ENCODE measurements at places on chromosomes 2 and 18. TPM values are rescaled to one million over a fixed set of nuclear protein-coding genes. Genes with fewer than 3 reads are reported as not detected.

SCN7A gene
- not detected for total RNA-seq

COLEC11 gene
- 0.47 TPM for total RNA-seq

- peak overlapping the region; percentile 66 for H3K4me3 ChIP-seq
- H3K27me3 ChIP-seq: peaks cover 2% of the 10 kb centered on the region
- no peaks in the 10 kb centered on the region for H3K36me3 ChIP-seq
- peak overlapping the region; percentile 53 for H3K27ac ChIP-seq
These were observed 38.1 kb upstream of the TGIF1 start for GRCh38 chr18:3411854-3412268.

DNA sequence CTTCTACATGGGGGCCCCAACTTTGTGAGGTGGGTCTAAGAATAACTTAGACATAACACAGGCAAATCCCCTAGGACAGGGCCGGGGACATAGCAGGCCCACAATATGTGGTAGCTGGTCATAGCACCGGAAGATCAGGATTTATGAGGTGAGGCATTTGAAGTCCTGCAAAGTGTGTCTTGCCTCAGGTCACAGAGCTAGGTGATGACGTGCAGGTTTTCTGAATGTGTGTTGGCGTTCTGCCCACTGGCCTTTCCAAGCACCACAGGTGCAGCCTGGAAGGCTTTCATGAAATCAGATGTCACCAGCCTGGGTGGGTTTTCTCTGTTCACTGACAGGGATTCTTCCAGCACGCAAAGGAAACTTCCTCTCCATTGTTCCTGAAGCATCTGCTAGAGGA is 119.1 kb downstream of the LRATD1 start:
- H3K36me3 ChIP-seq: no peaks in the 10 kb centered on the region
- no peaks in the 10 kb centered on the region for H3K27me3 ChIP-seq
- no peak overlapping the region for H3K27ac ChIP-seq
- no peak for DNase-seq
- H3K4me3 ChIP-seq: no peak overlapping the region

GRCh38 chr2:217836901-217837491 is 165.8 kb downstream of the TNS1 start:
- H3K36me3 ChIP-seq: no peaks in the 10 kb centered on the region
- no peak overlapping the region for H3K4me3 ChIP-seq
- no peak overlapping the region for H3K27ac ChIP-seq
- no peaks in the 10 kb centered on the region for H3K27me3 ChIP-seq
- H3K4me1 ChIP-seq: no peaks in the 10 kb centered on the region

DNA sequence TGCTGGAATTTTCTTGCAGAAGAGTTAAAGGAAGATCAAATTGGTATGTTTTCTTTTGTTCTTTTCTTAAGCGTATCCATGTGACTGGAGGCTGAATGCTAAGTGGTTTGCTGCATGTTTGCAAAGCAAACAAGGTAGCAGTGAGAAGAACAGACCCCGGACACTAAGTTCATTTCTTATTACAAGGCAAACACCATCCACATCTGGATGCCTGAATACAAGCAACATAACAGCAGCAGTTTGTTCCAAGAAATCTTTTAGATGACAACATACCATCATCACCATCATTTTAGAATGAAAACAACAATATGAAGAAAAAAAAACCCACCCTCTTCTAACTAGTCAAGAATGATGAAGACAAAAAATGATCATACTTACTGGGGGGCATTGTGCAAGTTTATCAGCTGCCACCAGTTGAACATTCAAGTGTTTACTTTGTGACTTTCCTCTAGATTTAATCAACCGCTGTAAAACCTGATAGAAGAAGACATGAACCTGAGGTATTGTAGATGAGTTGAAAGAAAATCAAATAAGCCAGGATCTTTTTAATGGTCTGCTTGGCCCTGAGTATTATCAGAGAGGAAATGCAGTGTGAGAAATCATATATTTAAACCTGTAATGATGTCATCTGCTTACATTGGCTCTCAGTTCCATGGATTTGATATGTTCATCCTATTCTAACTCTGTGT is 25.0 kb upstream of the ARL5A start:
- peaks cover 3% of the 10 kb centered on the region for H3K4me1 ChIP-seq
- H3K36me3 ChIP-seq: no peaks in the 10 kb centered on the region
- H3K4me3 ChIP-seq: no peak overlapping the region
- no peak overlapping the region for H3K27ac ChIP-seq

DNA sequence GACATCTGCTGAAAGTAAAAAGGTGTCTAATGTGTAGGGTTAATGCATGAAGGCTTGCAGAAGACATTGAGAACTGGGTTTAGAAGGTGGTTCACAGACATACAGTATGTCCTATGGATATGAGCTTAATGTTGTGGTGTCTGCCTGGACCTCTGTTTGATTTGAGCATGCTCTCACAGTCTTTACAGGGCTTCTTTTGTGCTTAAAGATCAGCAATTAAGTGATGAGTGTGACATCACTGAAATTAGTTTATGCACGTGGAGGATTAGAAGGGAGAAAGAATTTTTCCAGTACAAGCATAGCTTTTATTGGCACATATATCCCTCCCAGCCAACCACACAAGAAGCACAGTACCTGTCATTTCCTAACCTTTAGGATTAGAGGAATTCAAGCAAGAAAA is 367.5 kb upstream of the RAB12 start:
- H3K36me3 ChIP-seq: no peaks in the 10 kb centered on the region
- no peaks in the 10 kb centered on the region for H3K4me1 ChIP-seq
- DNase-seq: no peak
- no peaks in the 10 kb centered on the region for H3K27me3 ChIP-seq
- no peak overlapping the region for H3K27ac ChIP-seq

DNA sequence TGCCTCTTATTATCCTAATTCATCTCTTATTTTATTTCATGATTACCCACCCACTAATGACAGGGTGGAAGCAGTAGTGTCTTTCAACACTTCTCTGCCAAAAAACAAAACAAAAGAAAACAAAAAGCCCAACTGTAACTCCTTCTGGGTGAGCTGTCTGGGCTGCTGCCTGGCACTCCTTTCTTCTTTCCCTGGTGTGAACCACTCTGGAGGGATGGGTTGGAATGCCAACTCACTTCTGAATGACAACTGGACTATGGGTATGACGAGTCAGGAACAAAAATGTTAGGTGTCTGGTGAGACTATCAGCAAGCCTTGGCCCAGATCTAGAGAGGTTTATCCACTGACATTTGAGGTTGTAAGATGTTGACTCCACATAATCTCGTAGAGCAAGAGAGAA is 88.3 kb upstream of the ITGB6 start:
- H3K27me3 ChIP-seq: no peaks in the 10 kb centered on the region
- H3K27ac ChIP-seq: no peak overlapping the region
- H3K4me3 ChIP-seq: no peak overlapping the region

DNA sequence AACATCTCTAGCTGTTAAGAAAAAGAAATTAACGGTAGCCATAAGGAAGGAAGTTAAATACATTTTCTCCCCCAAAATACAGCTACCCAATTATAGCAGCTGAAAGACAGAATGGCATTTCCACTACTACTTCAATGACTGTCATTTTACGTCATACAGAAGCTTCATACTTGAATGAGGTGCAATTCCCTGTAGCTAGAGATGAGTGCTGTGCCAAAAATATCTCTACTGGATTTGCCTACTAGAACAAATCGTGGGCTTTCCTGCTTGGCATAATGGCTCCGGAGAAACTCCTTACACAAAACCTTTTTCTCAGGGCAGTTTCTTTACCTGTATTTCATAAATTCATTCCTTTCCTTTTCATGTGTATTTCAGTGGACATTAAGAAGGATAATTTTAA is 36.3 kb upstream of the NRXN1 start:
- no peaks in the 10 kb centered on the region for H3K36me3 ChIP-seq
- H3K27ac ChIP-seq: no peak overlapping the region
- H3K4me1 ChIP-seq: no peaks in the 10 kb centered on the region

DNA sequence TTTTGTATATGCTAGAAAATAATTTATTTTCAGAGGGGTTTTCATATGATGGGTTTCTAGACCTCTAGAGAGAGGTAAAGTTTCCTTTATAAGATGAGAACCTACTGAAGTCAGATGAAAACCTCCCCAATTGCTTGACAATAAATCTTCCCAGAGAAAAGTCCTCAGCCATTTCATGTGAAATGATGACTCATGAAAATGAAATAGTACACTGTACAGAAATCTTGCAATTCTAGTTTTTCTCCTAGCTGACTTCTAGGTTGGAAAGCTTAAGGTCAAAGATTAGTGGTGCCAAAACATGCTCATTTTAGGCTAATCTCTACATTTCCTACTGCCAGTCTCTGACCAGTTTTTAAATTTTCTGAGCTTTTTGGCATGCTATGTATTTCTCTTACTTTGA is 826.5 kb upstream of the FSHR start:
- peaks cover 2% of the 10 kb centered on the region for H3K27me3 ChIP-seq
- no peaks in the 10 kb centered on the region for H3K36me3 ChIP-seq
- H3K4me3 ChIP-seq: no peak overlapping the region
- no peak for DNase-seq
- no peaks in the 10 kb centered on the region for H3K4me1 ChIP-seq

- DNase-seq: no peak
- H3K4me3 ChIP-seq: no peak overlapping the region
These were observed 146.9 kb downstream of the METTL4 start for GRCh38 chr18:2424420-2424819.

DNA sequence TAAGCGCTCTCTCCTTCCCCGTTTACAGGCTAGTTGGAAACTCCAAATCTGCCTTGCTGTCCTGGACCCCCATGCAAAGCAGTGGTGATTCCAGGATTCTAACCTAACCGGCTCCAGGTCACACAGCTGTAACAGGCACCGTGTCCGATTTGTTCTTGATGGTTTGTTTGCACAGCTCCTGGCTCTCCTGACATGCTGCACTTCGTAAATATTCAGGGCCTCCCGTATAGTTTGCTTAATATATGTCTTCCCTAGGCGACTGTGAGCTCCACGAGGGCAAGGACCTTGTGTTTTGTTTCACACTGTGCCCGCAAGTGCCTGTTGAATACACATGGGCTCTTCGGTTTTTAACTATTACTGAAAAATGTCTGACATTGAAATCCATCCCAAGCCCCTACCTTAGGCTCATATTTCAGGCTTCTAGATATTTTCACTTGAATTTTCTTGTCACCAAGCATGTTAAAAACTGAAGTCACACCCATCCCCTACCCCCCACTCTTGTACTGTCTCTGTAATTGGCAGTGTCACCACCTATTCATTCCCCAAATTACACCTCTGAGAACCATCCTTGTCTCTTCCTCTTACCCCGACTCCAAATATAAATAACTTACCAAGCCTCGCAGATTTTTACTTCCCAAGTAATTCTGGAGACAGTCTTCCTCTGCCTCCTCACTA is 1.0 kb upstream of the PUM2 start:
- H3K27me3 ChIP-seq: no peaks in the 10 kb centered on the region
- H3K36me3 ChIP-seq: peaks cover 21% of the 10 kb centered on the region
- H3K4me3 ChIP-seq: no peak overlapping the region
- H3K4me1 ChIP-seq: peaks cover 18% of the 10 kb centered on the region

DNA sequence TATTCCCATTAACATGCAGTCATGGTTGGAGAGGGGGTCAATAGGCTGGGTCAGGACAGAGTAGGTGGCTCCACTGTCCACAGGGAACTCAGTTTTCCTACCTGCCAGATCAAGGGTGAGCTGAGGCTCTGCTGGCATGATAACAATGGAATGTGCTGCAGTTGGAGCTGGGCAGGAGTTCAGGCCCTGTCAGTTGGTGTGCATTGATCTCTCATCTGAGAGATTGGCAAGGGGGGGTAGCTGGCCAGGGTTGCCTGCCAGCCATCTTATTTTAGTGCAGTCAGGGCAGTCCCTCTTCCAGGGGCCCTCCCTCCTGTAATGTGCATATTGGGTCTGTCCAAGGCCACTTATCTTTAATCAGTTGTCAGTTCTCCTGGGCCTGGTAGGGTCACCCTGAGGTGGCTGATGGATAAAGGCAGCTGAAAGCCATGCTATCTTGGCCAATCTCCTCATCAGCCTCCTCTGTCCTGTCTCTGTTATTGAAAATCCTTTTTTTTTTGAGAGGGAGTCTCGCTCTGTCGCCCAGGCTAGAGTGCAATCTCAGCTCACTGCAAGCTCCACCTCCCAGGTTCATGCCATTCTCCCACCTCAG is 38.1 kb upstream of the CCBE1 start:
- H3K36me3 ChIP-seq: no peaks in the 10 kb centered on the region
- no peak overlapping the region for H3K4me3 ChIP-seq
- no peak overlapping the region for H3K27ac ChIP-seq
- H3K27me3 ChIP-seq: peaks cover 3% of the 10 kb centered on the region

DNA sequence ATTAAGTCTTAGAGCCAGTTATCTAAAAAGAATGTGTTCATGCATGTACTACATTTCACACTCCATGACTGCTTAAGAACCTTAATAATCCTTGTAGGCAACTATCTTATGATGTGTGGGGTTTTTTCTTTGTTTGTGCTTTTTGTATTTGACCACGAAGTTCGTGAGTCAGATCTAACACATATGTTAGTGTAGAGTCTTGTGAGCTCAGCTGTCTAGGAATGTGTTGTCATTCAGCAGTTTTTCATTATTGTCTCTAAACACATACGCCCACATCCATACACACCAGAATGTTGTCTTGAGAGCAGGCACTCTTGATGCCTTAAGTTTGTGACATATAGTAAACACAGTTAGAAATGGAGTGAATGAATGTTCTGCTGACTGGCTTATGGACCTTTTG is 38.4 kb downstream of the CAB39 start:
- H3K36me3 ChIP-seq: peaks cover 53% of the 10 kb centered on the region
- peak overlapping the region; percentile 70 for H3K27ac ChIP-seq
- DNase-seq: peak; percentile 65
- H3K4me1 ChIP-seq: peaks cover 63% of the 10 kb centered on the region
- no peaks in the 10 kb centered on the region for H3K27me3 ChIP-seq
- no peak overlapping the region for H3K4me3 ChIP-seq

GRCh38 chr2:120253021-120253882 is 600 bp downstream of the RALB start:
- peaks cover 4% of the 10 kb centered on the region for H3K27me3 ChIP-seq
- peak overlapping the region; percentile 90 for H3K27ac ChIP-seq
- DNase-seq: peak; percentile 80
- peaks cover 70% of the 10 kb centered on the region for H3K4me1 ChIP-seq
- H3K36me3 ChIP-seq: peaks cover 36% of the 10 kb centered on the region

DNA sequence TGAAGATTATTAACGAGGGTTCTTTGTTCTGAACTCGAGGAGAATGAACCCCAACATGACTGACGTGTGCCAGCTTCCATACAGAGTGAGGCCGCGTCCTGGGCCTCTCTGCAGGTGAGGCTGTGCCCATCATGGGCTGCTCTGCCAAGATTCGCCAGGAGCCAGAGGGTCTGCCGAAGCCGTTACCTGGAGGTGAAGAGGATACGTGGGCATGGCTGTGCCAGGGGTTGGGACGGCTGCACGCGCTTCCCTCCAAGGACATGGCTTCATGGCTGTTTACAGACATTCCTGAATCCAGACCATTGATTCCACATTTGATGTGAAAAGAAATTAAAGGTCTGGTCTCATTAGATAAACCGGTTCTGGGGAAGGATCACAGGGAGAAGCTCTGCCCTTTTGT is 211.4 kb upstream of the SALL3 start:
- no peak for DNase-seq
- H3K36me3 ChIP-seq: no peaks in the 10 kb centered on the region
- H3K27me3 ChIP-seq: no peaks in the 10 kb centered on the region
- no peaks in the 10 kb centered on the region for H3K4me1 ChIP-seq
- H3K27ac ChIP-seq: no peak overlapping the region
- no peak overlapping the region for H3K4me3 ChIP-seq

All from activated CD4-positive, alpha-beta T cell treated with anti-CD3 and anti-CD28 coated beads, Interleukin-2, amount 10 ng/mL, durations not matched to agents 24 days and 14 days (primary cell).